ENCODE measurements at places on chromosomes 2 and 18.

- DNase-seq: no peak
These were observed 32.5 kb downstream of the IDH1 start for GRCh38 chr2:208222351-208222750.

GRCh38 chr2:202122980-202123720 lies 50.1 kb downstream of the KIAA2012 start:
- DNase-seq: no peak

- DNase-seq: no peak
These were observed 17.7 kb upstream of the COBLL1 start for GRCh38 chr2:164859251-164859818.

DNA sequence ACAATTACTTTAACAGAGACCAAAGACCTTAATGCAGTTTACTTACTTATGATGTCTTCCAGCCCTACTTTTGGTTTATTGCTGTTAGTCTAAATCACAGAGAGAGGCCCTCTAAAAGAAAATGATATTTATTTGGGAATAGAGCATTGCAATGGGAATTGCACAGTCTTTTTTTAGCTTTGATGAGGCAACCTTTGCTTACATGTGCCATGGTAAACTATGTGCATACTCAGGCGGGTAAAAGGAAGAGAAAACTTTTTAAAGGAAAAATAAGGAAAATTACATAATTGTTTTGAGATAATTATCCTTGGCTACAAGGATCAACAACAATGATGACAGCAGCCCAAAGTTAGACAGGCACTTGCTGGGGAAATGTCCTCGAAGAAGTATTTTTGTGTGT lies 78.6 kb downstream of the EFEMP1 start:
- DNase-seq: no peak

DNA sequence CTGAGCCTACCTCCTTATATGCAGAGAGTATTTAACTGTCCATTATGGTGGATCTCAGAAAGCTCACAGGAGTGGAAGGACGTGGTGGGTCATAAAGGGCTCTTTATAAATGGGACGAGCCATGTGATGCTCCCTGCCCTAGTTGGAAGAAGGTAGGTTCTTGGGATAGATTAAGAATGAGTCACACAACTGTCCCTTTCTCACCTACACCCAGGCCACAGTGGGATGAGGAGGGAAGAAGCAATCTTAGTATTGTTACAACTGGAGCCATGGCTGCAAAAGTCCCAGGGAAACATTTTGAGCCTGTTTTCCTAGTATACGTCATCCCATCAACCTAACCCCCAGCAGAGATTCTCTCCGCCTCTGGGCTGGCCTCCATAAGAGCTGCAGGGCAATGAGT lies 229.9 kb downstream of the TTC32 start:
- no peak for DNase-seq

- DNase-seq: no peak
These were observed 66.8 kb upstream of the FOSL2 start for GRCh38 chr2:28325567-28326468.

GRCh38 chr2:128970332-128971116 lies 651.9 kb upstream of the HS6ST1 start:
- no peak for DNase-seq

GRCh38 chr2:189582809-189583192 lies 2.2 kb upstream of the SLC40A1 start:
- DNase-seq: no peak

DNA sequence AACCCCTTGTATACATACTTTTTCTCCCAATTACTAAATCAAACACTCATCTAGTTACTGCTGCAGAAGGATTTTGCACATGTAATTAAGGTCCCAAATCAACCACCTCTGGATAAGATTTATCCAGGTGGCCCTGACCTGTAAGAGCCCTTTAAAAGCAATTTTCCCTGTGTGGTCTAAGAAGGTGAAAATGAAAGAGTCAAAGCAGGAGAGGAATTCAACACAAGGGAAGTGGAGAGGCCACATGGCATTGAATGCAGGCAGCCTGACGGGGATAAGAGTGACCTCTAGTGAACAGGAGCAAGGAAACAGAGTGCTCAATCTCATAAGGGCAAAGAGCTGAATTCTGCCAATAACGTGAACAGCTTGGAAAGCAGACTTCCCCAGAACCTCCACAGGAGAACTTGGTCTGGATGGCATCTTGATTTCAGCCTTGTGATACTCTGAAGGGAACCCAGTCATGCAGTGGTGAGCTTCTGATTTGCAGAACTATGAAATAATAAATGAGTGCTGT lies 27.2 kb downstream of the PPP3R1 start:
- DNase-seq: peak; percentile 8

GRCh38 chr2:228841877-228842276 lies 429.2 kb downstream of the PID1 start:
- DNase-seq: no peak

GRCh38 chr2:216539791-216540241 lies 41.2 kb downstream of the RPL37A start:
- DNase-seq: no peak

GRCh38 chr2:133343018-133343352 lies 225.3 kb downstream of the NCKAP5 start:
- DNase-seq: no peak

DNA sequence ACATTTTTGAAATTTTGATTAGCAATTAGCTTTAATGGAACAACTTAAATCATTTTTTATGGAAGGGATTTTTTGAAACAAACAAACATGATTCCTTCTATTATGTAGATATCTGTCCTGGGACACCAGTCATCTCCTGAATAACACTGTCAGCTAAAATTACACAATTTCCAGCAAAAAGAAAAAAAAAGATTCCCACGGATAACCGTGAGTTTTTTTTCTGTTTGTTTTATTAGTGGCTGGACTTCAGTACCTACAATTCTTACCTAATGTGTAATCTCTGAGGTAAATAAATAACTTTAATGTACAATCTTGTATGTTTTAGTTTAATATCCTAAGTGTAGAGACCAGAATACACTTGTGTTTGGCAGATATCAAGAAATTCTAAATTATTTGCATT lies 126.6 kb upstream of the KYNU start:
- no peak for DNase-seq

DNA sequence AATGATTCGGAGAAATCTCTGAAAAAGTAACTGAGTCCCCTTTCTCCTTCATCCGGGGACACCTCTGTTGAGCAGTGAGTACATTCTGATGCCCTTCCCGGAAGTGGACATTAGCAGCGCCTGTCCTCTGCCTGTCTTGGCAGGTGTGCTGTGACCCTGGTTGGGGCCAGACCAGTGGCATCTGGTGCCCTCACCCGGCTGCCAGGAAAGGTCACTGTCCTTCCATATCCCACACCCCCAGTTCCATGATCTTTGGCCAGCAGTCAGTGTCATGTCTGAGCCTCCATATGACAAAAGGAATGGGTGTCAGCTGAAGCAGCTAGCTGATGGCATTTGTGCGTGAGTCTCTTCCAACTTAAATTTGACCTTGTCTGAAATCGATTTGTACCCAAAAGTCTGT lies 128.1 kb downstream of the NCK2 start:
- no peak for DNase-seq

DNA sequence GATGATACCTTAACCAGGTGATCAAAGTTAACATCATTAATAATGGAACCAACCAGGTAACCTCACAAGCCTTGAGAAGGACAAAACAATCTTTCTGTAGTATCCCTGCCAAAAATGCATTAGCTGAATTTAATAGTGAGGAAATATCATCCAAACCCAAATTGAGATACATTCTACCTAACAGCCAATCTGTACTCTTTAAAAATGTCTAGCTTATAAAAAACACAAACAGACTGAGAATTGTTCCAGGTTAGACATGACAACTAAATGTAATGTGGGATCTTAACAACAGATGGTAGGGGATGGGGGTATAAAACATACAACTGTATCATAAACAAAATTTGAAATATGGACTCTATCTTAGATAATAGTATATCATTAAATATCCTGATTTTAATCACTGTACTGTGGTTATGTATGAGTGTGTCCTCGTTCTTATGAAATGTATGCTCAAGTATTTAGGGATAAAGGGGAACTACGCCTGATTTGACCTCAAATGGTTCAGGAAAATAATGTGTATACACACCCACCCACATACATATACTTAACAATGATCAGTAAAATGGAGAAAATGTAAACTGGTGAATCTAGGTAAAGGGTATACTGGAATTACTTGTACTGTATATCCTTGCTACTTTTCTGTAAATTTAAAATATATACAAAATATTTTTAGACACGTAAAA lies 1.7 kb downstream of the FANCL start:
- no peak for DNase-seq

DNA sequence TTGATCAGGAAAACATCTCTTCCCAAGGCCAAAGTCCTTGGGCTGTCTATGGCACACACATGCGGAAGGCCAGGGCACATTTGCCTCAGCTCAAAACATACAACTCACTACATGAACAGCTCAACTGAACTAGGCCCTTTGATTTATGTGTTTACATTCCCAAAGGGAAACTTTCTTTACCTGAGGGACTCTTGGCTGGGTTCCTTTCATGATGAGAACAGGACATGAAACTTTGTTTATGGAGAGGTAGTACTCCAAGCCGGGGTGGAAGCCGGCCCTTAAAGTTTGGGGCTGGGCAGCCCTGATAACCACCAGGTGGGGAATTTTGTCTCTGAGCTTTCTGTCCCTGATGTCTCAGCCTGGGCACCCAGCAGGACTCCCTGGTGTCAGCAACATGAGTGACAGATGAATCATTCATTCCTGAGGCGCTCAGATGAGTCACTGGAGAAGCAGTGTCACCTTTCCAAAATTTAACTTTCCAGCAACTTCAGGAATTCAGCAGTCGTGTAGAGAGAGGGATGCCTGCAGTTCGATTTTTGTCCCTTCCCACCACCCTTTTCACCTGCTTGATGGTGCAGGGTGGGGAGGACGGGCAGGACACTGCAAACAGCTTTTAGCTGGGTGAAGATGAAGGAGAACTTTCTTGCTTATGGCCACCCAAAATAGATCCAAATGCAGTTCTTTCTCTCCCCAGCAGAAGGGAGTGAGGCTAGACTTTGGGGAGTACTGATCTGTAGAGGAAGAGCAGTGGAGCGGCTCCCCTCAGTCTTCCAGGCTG lies 331.6 kb downstream of the DYSF start:
- DNase-seq: no peak

GRCh38 chr2:69170661-69171060 lies 157.7 kb downstream of the ANTXR1 start:
- no peak for DNase-seq

DNA sequence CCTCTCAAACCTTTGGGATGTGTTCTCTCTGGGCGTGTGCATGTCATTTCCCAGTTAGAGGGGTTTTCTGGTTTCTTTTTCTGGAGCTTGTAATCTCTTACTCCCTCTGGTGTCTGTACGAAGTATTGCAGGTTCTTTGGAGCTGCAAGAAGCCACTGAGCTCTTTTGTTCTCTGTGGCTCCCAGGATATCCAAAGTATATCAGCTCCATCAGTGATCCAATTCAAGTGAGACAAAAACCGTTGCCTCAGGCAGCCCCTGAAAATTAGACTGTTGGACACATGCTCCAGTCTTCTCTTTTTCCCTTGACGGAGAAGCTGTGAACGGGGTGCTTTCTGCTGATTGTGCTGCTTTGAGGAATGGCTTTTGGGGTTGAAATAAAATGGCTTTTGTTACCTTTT lies 59.0 kb upstream of the LDLRAD4 start:
- DNase-seq: no peak

DNA sequence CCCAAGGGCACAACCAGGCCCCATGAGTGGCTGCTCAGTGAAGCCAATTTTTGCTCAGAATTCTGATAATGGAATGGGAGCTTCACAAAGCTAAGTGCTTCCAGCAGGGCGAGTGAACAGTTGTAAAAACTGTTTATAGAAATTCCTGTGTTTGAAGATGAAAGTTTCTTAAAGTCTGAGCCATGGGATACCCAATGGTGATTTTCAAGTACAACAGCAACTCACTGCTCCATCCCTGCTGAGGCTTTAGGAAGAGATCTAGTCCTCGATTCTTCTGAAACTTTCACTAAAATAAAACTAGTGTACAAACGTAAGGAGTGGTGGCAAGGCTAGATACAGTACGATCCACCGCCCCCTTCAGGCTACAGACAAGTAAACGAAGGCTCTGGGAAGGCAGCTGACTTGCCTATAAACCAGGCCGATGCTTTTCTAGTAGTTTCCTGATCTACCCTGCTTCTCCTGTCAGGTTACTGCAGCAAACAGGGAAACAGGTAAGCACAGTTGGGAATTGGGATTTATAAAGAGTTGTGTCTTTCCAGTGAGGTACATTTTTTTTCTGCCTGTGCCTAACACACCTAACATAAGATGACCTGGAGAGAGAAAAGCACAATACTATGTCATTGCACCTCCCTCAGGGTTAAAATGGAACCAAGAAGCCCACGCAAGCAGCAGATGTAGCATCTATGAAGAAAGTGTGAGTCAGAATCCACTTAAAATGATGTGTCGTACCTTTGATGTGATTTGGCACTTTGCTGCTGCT lies 108.7 kb downstream of the UXS1 start:
- no peak for DNase-seq

DNA sequence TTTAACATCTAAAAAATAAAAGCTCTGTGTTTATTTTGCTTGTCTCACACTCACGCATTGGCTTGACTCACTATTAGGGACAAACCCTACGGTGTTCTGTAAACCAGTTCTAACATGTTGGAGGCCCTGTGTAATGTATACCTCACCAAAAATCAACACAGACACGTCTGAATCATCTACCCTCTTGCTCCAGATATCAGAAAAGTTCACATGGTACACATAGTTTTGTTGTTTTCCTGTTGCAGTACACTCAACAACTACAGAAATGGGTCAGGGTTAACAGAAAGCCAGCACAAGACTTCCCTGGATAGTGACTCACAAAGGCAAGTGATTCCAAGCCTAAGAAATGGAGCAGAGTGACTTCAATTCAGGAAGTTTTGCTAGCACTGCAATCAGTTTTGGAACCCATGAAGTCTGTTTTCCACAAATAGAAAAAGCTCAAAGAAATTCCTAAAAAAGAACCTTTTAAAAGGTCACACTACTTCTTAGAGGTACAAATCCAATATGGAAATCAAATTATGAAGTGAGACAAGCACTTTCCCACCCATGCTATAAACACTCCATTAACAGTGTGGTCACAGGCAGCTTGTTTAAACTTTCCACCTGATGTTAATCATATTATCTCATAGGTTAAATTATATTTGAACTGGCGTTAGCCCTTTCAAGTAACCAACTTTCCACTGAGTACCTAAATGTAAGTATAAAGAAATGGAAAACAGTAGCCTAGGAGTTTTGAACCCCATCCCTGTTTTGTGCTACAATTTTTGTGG lies 87.4 kb downstream of the GAREM1 start:
- no peak for DNase-seq

- DNase-seq: no peak
These were observed 46.4 kb downstream of the ADCY3 start for GRCh38 chr2:24873619-24874018.

DNA sequence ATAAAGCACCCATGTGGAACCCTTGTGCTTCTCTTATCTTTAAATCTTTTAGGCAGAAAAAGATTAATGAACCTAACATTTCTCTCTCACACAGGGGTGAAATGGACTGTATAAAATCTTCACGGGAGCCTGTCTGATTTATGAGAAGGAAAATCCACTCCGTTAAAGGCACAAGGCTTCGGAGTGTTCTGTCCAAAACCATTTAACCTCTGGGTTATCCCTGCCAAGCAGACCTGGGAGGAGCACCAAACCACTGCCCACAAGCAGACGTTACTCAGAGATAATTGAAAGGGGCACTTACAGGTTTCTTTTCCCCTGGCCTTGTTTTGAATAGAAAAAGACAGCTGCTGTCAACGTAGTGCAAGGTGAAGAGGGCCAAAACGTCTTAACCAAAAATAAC lies 184.4 kb upstream of the DOK6 start:
- no peak for DNase-seq

- DNase-seq: no peak
These were observed 11.4 kb downstream of the ID2 start for GRCh38 chr2:8693157-8693821.
